Activated CD4-positive, alpha-beta T cell treated with anti-CD3 and anti-CD28 coated beads, Interleukin-2, amount 10 ng/mL, durations not matched to agents 7 days and 5 days (primary cell): ENCODE measurements at places on chromosomes 2 and 18.

DNA sequence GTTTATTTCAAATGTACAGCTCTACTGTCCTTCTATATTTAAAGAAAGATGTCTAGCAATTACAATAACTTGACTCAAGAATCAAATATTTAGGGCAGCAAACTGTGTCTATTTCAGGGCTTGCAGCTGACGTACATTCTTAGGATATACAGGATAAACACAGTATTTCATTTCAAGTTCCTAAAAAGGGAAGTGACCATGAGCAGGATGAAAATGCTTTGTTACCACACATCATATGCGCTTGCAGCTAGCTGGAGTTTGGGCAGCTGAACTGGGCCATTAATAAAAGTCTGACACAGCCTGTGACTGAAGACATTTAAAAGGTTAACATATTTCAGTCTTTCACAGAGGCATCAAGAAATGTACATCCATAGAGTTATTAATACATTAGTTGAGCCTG, 264.6 kb upstream of the TRIB2 start:
- no peak for DNase-seq

GRCh38 chr18:73774811-73775509, 372.7 kb downstream of the FBXO15 start:
- DNase-seq = no peak

DNA sequence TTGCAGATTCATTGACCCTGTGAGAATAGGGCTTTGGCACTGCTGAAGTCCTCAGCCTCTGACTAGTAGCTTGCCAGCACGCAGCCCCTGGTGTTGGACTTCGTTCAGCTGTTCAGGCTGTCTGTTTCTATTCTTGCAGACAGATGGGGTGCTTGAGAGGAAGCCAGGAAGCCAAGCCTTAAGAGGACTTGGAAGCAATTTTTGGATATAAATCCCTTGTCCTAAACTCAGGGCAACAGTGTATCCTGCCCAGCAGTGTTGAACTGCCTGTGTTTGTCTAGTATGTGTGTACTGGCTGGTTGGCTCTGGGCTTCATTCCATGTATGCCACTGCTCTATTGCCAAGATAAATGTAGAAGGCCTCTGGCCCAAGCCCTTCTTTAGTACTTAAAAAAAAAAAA, 108.6 kb downstream of the COMMD1 start:
- no peak for DNase-seq

DNA sequence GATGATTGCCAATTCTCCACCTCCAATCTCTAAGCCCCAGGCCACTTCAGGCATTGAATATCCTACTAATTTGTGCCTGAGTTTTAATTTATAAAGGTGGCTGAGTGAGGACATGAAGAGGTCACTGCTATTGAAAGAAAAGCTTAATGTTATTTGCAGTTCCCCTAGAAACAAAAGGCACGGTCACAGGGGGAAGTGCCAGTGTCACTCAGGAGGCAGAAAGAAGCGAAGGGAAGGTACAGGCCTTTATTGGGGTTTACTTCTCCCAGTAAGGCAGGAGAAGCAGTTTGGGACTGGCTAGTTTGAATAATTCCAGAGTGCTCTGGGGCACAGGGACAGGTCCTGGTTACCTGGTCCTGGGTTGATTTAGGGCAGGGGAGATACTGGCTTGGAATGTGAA, 1.7 kb upstream of the ABHD1 start:
- no peak for DNase-seq

DNA sequence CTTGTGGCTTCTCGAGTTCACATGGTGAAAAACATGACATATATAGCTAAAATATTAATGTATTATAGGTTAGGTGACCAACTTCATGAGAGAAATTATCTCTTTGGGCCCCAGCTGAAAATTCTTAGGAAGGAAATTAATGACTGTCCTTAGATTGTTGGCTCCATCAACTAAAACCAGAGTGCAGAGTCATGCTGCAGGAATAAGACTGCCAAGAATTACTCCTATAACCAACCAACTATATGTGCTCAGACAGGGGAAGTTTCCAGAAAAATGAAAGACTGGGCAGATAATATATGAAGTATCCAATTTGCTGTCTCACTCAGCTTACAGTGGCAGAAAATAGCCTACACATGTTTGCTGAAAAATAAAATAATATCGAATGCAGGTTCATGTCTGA, 71.0 kb upstream of the TMEFF2 start:
- DNase-seq = no peak
